ENCODE measurements at places on chromosomes 11 and 22.

DNA sequence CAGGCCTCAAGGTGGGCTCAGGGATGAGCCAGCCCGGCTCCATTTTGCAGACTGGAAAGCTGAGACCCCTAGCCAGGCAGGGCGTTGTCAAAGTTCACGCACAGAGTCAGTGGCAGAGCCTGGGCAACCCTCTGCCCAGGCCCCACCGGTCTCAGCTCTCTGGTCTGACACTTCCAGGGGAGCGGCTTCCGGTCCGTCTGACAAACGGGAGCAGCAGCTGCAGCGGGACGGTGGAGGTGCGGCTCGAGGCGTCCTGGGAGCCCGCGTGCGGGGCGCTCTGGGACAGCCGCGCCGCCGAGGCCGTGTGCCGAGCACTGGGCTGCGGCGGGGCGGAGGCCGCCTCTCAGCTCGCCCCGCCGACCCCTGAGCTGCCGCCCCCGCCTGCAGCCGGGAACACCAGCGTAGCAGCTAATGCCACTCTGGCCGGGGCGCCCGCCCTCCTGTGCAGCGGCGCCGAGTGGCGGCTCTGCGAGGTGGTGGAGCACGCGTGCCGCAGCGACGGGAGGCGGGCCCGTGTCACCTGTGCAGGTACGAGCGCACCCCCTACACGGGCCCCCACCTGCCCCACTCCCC, 36.0 kb downstream of the CD6 start:
- no peak for DNase-seq

- DNase-seq = no peak
Measured at GRCh38 chr11:94576306-94576705, 9.1 kb downstream of the PIWIL4 start.

GRCh38 chr22:25060522-25061071, 108.1 kb downstream of the KIAA1671 start:
- no peak for DNase-seq

- DNase-seq = no peak
Measured at GRCh38 chr11:94788396-94788795, 20.2 kb downstream of the AMOTL1 start.

DNA sequence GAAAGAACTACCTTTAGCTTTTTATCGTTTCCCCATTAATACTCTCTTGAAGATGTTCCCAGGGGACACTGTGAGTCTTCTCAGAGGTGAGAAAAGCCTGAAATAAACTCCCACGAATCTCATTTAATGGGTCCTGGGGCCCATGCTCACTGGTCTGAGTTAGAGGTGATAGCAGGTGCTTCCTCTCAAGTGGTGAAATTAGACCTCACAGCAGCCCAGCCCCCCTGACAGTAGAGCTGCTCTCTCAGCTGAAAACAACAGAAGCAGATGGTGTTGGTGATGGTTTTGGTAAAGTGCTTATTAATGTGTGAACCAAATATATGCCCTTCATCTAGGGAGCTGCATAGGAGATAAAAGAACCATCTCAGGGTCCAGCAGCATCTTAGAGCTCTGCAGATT, 76.8 kb upstream of the VPREB1 start:
- DNase-seq = peak; percentile 79

DNA sequence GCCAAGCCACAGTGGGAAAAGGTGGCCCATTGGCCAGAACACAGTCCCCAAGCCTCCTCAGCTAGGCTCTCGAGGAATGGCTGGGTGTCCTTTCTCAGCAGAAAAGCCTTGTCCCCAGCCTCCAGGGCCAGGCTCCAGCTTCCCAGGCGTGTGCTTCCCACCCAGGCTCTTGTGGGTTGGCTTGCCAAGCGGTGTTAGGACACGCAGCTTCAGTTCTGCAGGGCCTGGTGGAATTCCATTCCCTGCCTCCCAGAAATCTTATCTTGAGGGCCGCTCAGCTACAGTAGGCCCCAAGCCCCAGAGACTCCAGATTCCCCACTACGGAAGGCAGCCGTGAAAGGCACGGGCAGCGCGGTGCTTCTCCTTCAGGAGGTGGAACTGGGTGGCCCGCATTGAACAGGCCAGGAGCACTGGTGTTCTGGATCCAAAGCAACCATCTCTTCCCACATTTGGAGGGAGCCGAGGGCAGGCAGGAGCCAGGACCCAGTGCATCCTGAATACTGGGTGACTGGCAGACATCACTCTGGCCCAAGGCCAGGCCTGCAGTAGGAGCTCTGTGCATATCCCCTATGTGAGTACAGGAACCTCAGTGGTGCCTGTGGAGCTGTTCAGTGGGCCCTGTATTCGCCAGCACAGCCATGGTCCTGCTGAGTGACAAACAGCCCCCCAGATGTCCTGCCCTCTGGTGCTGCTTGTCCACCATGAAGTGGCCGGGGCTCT, 16.7 kb upstream of the KCNQ1OT1 start:
- DNase-seq = no peak

- no peak for DNase-seq
Measured at GRCh38 chr11:64721359-64721699, 1.7 kb downstream of the NRXN2 start.

- DNase-seq = no peak
Measured at GRCh38 chr11:126862664-126863243, 137.8 kb downstream of the KIRREL3 start.

DNA sequence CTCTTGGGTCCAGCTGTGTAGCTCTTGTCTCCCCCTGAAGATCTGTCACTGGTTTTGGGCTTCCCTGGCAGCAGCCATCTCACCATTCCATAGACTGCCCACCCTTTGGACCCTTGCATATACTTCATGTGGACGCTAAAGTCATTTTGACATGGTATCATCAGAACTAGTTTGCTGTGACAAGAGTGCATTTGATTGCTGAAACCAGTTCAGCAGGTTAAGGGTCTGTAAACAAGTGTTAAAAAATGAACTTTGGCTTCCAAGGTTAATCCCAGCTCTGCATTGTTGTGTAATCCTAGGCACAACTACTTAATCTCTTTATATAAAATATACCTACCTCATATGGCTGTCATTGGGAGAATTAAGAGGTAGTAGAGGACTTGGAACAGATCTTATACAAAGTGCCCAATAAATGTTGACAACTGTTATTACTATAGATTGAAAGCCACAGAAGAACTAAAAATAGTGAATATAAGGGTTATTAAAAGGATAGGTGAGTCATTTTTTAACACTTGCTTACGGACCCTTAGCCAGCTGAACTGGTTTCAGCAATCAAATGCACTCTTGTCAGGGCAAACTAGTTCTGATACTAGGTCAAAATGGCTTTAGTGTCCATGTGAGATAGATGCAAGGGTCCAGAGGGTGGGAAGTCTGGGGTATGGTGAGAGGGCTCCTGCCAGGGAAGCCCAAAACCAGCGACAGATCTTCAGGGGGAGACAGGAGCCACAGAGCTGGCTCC, 29.4 kb downstream of the CCDC90B start:
- no peak for DNase-seq

- DNase-seq = no peak
Measured at GRCh38 chr11:121930004-121930965, 185.7 kb downstream of the BLID start.

GRCh38 chr11:78030429-78031325, 7.6 kb upstream of the KCTD14 start:
- no peak for DNase-seq

GRCh38 chr11:63032457-63032856, 16.8 kb upstream of the SLC22A8 start:
- DNase-seq = no peak

DNA sequence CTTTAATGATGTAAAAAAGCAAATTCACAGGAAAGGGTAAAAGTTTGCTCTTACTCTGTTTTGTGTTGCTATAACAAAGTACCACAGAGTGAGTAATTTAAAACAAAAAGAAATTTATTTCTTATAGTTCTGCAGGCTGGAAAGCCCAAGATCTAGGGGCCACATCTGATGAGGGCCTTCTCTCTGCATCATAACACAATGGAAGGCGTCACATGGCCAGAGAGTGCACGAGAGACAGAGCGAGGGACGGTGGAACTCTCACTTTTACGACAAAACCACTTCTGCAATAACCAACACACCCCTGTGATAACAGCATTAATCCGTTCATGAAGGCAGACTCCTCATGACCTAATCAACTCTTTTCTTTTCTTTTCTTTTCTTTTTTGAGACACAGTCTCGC, 31.1 kb downstream of the CD6 start:
- no peak for DNase-seq

DNA sequence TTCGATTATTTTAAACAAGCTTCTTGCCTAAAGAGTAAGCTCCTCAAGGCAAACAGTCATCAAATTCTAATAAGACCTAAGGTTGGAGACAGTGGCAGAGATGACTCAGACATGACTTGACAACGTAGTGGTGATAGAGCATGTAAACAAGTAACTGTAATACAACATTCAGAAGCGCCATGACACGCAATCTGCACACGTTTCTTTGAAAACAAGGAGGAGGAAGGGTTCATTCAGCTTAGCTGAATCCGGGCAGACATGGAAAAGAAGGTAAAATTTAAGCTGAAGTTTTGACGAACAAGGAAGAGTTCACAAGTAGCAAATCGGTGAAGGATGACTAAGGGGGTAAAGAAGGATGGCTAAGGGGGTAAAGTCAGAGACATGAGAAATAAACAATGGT, 152.4 kb upstream of the ZC3H12C start:
- DNase-seq = no peak

DNA sequence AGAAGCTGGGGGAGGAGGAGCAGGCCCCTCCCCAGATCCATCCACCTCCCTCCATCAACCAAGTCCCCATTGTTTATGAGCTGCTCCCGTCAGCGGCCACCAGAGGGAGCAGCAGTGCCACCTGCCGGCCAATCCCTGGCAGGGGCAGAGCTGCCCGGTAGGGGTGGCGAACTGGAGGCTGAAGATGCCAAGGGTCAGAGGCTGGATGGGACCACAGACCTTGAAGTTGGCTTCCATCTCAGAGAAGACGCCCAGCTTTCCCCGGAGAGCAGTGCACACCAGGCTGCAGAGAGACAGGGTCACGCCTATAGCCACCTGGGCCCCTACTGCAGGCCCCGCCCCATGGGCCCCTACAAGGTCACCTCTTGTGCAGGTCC, 3.6 kb downstream of the FIBP start:
- DNase-seq = peak; percentile 81

All from CD4-positive, alpha-beta T cell treated with Interferon alpha-2 for 1 hour (primary cell).